ENCODE measurements at places on chromosomes 12 and 14. TPM values are rescaled to one million over a fixed set of nuclear protein-coding genes. Genes with fewer than 3 reads are reported as not detected.

The GALNT16 gene
- 7.0 TPM for total RNA-seq

The GARIN6 gene
- not detected for total RNA-seq

The MYO1A gene
- total RNA-seq, result not detected

The POTEG gene
- not detected for total RNA-seq

The OR10A7 gene
- total RNA-seq, result not detected

The DPPA3 gene
- total RNA-seq, result 0.25 TPM

The PDE3A gene
- total RNA-seq, result 0.47 TPM

The RTL1 gene
- total RNA-seq, result 0.15 TPM

The CLEC2A gene
- not detected for total RNA-seq

The SERPINA9 gene
- not detected for total RNA-seq

The PLCZ1 gene
- total RNA-seq, result not detected

The TMEM63C gene
- 1.5 TPM for total RNA-seq

The CAND1 gene
- 193 TPM for total RNA-seq

The PTGER2 gene
- total RNA-seq, result not detected

The ZFYVE1 gene
- total RNA-seq, result 14.7 TPM

The AQP2 gene
- total RNA-seq, result not detected

The CLEC12A gene
- not detected for total RNA-seq

The C1S gene
- 0.56 TPM for total RNA-seq

The IL31 gene
- total RNA-seq, result not detected

The HHIPL1 gene
- total RNA-seq, result 1.2 TPM

The EPYC gene
- not detected for total RNA-seq

The PLXNC1 gene
- total RNA-seq, result 13.4 TPM

The MYF6 gene
- 0.43 TPM for total RNA-seq

The TAS2R19 gene
- total RNA-seq, result 7.7 TPM

The EP400 gene
- total RNA-seq, result 21.2 TPM

The SRGAP1 gene
- total RNA-seq, result 3.0 TPM

The KRT5 gene
- total RNA-seq, result not detected

The DRAM1 gene
- 1.2 TPM for total RNA-seq

The CLEC4E gene
- total RNA-seq, result not detected

The GCH1 gene
- total RNA-seq, result 9.0 TPM

The DLGAP5 gene
- 313 TPM for total RNA-seq

The ARF3 gene
- total RNA-seq, result 144 TPM

The DBX2 gene
- total RNA-seq, result 0.06 TPM

The HOXC4 gene
- not detected for total RNA-seq

The NTN4 gene
- 2.3 TPM for total RNA-seq

The WASHC4 gene
- 53.9 TPM for total RNA-seq

The OTOGL gene
- total RNA-seq, result 0.13 TPM

The CDKL1 gene
- 0.62 TPM for total RNA-seq

The OR6C75 gene
- total RNA-seq, result not detected

The KCNMB4 gene
- 8.5 TPM for total RNA-seq

The ATXN7L3B gene
- total RNA-seq, result 47.0 TPM

The GALNT9 gene
- not detected for total RNA-seq

The ZBTB1 gene
- 40.9 TPM for total RNA-seq

The CHMP4A gene
- total RNA-seq, result 35.3 TPM

The BMP4 gene
- 11.0 TPM for total RNA-seq

The KRT77 gene
- not detected for total RNA-seq

The TAS2R9 gene
- total RNA-seq, result not detected

The KRT78 gene
- not detected for total RNA-seq

The RNASE3 gene
- total RNA-seq, result not detected

The KRT82 gene
- not detected for total RNA-seq

The FGF6 gene
- not detected for total RNA-seq

The FAM222A gene
- total RNA-seq, result 10.6 TPM

The FLRT2 gene
- 8.7 TPM for total RNA-seq

The R3HDM2 gene
- total RNA-seq, result 29.9 TPM

The CLEC14A gene
- not detected for total RNA-seq

The ISCU gene
- 78.9 TPM for total RNA-seq

Data from neural progenitor cell (in vitro differentiated cells).